Activated CD4-positive, alpha-beta T cell treated with anti-CD3 and anti-CD28 coated beads for 36 hours (primary cell): ENCODE measurements at places on chromosomes 2 and 18.

DNA sequence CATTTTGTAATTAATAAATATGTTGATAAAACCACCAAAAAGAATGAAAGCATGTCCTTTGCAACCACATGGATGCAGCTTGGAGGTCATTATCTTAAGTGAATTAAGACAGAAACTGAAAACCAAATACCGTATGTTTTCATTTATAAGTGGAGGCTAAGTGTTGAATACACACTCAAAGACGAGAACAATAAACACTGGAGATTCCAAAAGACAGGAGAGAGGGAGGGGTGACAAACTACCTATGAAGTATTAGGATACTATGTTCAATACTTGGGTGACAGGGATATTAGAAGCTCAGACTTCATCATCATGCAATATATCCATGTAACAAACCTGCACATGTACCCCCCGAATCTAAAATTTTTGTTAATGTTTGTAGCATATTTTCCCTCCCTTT is 7.0 kb downstream of the ERLEC1 start:
- DNase-seq = no peak

DNA sequence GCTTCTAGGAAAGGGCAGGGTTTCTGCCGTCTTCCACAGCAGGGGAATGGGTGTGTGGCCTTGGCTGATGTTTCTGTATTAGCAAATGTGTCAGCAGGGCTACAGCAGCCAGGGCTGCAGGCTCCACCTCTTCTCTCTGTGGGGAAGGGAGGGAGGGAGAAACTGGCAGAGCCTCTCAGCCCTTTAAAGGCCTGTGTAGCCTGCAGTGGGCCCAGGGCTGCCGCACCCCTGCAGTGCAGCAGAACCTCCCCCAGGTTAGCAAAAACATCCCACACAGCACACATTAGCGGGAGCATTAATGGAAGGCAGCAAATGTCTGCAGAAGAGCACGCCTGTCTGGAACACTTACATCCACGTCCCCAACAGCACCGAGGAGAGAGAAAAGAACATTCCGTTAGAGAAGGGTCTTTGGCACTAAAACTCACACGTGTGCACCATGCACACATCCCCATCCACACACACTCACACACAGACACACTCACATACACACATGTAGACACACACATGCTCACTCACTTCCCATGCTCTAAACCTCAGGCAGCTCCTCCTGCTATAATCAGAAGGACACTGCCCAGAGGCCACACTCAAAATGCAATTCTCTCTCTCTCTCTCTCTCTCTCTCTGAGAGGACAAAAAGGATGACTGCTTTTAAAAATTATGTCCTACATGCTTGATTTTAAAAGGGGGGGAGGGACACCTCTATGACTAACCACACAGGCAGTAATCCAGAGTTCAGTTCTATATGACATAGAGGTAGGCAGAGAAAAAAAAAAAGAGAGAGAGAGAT is 24.1 kb downstream of the MRPL35 start:
- no peak for DNase-seq

DNA sequence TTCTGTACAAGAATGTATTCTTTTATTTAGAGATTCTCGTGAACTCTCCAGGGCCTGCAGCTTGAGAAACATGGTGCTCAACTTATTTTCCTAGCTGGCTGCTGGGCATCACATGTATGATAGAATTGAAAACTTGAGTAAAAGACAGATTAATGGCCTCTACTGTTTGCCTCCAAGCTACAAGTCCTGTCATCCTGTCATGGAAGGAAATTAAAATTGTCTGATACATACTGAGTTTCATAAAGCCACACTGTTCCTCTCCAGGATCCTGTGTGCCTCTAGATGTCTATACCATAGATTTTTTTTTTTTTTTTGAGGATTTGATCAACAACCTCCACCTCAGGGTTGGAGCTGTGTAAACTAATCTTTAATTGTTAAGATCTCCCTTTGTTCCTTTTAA is 38.5 kb downstream of the UPP2 start:
- no peak for DNase-seq

DNA sequence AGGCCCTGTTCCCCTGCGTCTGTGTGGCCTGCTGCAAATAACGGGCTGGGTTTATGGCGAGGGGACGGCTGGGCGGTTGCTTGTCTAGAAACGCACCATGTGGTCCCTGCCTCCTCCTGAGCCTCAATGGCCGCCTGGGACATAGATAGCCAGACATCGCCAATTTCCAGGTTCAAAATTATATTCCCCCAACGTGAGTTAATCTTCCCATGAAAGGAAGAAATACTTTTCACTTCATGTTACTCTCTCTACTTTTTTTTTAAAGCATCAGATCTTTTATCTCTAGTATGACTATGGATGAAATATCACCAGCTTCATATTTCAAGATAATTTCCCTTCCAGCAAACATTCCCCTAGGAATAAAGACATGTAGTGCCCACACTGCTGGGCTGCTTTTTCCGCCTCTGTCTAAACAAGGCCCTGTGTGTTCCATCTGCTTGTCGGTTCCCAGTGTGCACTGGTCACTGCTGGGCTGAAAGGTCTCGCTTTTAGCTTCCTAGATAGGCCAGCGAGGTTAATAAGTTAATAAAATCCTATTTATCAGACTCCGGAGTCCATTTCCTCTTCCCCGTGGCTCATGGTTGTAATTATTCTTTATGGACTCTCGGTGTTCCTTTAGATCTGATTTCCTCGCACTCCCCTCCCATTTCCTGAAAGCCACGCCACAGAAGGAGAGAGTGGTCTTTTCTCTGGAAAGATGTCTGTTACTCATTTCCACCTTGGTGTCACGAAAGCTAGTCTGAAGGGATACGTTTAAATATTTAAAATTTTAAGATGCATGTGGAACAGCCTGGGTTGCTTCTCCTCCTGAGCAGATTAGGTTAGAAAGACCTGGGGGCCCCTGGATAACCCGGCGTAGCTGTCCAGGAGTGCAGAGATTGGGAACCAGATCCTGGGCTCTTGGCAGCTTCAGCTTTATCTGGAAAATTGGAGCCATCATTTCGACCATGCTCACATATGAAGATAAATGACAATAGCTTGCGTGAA is 196.6 kb upstream of the COPS8 start:
- no peak for DNase-seq

DNA sequence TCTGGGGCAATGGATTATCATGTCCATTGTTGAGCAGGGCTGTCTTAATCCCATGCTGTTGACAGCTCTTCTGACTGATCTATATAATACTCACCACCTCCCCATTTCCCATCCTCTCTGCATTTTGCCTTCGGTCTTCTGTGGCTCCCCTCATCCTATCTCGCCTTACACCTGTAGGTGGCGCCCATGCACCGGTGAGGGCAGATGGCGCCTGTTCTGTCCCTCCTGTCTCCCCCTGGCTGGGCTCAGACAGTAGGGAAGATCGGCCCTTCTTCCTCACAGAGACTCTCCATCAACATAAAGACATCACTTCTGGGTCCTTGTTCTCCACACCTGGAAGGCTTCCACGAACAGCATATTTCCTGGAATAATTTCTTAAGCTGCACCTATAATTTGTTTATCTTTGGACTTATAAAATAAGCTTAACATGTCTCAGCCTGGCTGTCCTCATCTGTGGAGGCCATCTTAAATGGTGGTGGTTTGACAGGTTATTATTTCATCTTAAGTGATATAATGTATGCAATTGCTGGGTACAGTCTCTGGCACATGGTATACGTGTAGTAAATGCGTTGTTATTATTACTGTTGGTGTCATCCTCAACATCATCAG is 10.9 kb upstream of the CDH20 start:
- DNase-seq = peak; percentile 73

- DNase-seq = no peak
These were observed 84.3 kb downstream of the NEB start for GRCh38 chr2:151649966-151650365.

DNA sequence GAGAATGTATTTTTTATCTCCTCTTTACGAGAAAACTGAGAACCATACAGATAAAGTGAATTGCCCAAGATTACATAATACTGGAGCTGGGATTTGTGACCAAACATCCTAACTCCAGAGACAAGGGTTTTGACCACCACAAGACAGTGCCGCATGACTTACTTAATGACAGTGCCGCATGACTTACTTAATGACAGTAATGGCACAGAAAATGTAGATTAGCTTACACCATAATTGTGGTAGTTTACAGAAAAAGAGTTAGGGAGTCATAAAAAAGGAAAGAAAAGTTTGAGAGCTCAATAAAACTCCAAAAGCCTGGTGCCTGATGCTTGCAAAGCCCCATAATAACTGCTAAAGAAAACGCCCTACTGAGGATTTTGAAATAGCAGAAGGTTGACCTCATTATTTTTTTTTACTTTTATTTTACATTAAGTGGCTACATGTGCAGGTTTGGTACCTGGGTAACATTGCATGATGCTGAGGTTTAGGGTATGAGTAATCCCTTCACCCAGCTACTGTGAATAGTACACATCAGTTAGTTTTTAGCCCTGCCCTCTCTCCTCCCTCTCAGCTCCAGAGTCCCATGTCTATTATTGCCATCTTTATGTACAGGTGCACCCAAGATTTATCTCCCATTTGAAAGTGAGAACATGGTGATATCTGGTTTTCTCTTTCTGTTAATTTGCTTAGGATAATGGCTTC is 310.0 kb upstream of the UBE2E3 start:
- no peak for DNase-seq

DNA sequence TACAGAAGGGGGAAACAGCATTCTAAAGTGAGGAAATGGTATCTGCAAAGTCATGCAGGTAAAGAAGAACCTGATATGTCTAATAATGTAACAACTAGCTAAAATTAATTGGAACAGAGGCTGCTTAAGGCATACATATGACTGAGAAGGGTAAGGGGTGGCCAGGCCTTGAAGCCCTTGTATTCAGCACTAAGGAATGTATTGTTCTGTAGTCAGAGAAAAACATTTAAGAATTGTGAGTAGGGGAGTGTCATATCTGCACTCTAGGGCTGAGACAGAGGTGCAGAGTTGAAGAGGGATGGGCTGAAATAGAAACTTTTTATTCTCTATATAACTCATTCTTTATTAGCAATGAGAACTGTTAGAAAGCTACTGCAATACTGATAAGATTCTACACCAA is 145.5 kb upstream of the CHAC2 start:
- DNase-seq = no peak

GRCh38 chr2:26465981-26466471 is 11.9 kb downstream of the OTOF start:
- DNase-seq = no peak

DNA sequence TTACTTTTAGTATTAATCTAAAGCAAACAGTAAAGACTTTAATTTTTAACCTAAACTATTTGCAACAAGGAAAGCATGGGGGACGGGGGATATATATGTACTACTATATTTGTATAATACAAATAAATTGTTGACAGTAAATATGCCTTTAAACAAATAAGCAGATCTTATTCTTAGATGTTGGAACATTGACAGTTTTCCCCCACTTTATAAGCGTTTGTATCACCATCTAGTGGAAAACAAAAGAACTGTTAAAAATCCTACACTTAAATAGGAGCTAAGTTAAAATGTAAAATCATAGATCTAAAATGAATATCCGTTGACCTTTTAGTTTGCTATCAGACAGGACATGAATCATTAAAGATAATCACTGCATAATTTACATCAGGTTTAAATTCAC is 50.0 kb downstream of the RBBP8 start:
- no peak for DNase-seq

DNA sequence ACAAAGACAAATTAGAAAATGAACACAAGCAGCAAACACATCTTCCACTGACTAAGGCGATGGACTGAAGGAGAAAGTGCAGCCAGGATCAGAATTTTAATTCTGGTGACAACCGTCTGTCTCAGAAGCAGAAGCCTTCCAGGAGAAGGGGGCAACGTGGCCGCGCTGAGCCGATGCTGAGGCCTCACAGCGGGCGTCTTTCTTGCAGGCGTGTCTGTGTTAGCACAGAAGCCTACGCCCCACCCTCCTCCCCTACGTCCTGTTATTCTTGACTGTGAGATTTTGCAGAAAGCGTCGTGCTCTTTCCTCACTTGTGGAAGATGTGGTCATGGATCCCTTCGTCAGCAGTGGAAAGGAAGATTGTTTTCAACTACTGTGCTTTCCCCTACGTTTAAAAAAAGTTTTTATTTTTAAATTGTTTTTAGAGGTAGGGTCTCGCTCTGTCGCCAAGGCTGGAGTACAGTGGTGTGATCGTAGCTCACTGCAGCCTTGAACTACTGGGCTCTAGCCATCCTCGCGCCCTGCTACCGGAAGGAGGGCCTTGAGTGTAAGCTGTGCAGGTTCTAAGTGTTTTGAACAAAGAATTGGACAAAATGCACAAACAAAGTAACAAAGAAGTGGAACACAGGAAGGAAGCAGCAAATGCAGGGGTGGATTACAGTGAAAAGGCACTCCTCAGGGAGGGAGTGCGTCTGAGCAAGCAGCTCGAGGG is 422.0 kb downstream of the GALR1 start:
- DNase-seq = no peak

DNA sequence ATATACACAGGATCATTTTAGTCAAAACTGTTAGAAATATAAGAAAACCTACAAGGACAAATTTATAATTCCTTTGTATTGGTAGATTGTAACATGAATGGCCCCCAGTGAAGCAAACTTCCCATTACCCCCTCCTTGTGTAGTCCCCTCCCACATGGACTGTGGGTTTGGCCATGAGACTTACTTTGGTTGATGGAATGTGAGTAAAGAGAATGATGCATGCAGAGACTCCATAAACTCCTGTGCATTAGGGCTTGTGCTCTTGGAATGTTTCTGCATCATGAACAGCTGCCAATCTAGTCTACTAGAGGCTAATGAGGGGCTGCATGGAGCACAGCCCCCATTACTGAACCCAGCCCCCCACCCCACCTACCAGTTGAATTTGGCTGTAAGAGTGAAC is 8.3 kb upstream of the TGFA start:
- DNase-seq = no peak

DNA sequence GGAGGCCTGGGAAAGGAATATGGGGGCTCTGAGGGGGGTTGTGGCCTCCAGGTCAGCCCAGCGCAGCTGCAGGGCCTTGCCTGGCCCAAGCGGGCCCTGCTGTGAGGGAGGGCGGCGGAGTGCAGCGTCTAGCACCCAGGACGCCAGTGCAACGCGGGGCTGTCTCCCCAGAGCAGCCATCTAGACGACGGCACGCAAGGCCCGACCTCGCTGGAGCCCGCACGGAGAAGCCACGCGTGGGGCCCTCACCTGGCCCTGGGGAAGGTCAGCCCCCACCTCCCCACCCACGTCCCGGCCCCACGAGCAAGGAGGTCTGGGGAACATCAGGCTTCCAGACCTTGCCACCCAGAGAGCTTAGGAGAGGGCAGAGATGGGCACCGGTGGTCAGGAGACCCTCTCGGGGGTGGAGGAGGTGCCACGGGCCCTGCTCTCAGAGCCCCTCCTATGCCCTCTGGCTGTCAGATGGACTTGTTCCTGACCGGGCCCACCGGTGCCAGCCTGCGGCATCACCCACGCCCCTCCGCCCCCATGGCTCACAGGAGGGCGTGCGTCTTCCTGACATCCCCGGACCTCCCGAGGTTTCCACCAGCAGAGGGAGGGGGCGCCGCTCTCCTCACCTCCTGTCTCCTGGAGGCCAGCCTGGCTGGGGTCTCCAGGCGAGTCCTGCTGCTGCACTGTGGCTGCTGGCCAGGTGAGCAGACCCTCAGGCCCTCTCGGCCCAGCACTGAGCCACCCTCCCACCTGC is 17.0 kb downstream of the GPR35 start:
- no peak for DNase-seq

DNA sequence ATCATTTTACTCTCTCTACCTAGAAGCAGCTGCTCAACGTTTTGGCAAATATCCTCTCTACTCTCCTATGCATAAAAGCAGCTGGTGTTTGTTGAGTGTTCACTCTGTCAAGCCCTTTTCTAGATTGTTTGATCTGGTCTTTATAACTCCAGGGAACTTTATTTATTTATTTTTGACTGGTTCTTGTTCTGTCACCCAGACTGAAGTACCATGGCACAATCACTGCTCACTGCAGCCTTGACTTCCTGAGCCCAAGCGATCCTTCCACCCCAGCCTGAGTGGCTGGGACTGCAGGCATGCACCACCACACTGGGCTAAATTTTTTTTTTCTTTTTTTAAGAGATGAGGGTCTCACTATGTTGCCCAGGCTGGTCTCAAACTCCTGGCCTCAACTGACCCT is 12.7 kb downstream of the CATIP start:
- no peak for DNase-seq
